ENCODE measurements at places on chromosomes 4 and X. TPM values are rescaled to one million over a fixed set of nuclear protein-coding genes. Genes with fewer than 3 reads are reported as not detected.

DNA sequence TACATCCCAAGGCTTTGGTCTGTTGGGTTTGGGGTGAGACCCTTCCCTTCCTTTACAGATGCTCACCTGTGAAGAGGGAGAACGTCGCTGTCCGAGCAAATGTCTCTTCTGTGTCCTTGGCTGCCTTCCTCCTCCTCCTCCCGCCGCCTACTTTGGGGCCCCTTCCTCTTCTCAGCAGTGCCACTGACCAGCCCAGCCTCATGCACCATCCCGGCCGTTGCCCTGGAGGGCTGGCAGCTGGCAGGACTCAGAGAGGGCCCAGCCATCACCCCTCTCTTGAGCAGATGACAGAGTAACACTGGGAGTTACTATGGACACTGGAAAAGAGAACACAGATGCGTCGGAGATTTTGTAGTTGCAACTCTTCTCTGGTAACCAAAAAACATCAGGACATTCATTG, 68.2 kb downstream of the TRMT44 start:
- no peaks in the 10 kb centered on the region for H3K36me3 ChIP-seq
- no peak overlapping the region for H3K4me3 ChIP-seq
- peaks cover 35% of the 10 kb centered on the region for H3K4me1 ChIP-seq

DNA sequence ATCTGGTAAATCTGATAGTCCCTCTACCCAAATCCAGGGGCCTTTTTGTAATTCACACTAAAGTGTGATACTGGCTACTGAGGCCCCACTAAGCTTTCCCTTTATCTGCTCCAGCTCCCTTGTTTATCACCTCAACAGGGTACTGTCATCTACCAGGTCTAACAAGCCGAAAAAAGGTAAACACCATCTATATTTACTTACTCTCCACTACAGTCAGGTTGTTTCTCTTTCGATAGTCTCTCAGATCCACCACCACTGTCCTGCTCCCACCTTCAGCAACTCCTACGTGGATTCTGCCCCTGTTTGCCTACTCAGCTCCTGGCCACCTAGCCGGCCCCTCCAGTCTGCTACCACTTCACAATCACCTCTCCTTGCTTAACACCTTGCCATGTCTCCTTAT, 3.3 kb downstream of the ITIH6 start:
- no peak for DNase-seq
- H3K4me1 ChIP-seq, result no peaks in the 10 kb centered on the region
- H3K4me3 ChIP-seq, result no peak overlapping the region
- H3K36me3 ChIP-seq, result no peaks in the 10 kb centered on the region
- H3K27ac ChIP-seq, result no peak overlapping the region
- no peaks in the 10 kb centered on the region for H3K27me3 ChIP-seq

GRCh38 chr4:8646296-8647093, 53.9 kb downstream of the CPZ start:
- H3K27ac ChIP-seq, result no peak overlapping the region
- no peak overlapping the region for H3K4me3 ChIP-seq
- H3K4me1 ChIP-seq, result no peaks in the 10 kb centered on the region
- DNase-seq, result no peak
- H3K27me3 ChIP-seq, result peaks cover 100% of the 10 kb centered on the region

DNA sequence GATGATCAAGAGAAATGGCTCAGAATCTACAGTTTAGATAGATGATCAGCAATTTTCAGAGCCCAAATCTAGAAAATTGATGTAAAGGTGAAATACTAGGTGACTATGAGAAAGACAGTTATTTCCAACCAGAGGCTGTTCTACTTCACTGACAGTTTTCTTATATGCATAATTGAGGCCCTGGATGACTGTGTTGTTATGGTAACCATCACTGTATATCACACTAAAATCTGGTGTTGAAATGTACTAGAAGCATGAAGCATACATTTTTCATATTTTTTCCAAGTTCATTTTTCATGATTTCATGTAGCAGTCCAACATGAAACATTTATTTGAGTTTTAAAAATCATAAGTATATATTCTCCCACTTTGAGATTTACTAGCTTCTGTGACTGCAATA, 87.4 kb downstream of the ATXN3L start:
- H3K4me1 ChIP-seq, result peaks cover 8% of the 10 kb centered on the region
- no peaks in the 10 kb centered on the region for H3K36me3 ChIP-seq
- H3K27ac ChIP-seq, result no peak overlapping the region
- no peak for DNase-seq
- no peak overlapping the region for H3K4me3 ChIP-seq

- H3K4me1 ChIP-seq, result peaks cover 74% of the 10 kb centered on the region
- H3K4me3 ChIP-seq, result no peak overlapping the region
- DNase-seq, result peak; percentile 33
- H3K36me3 ChIP-seq, result no peaks in the 10 kb centered on the region
- H3K27ac ChIP-seq, result peak overlapping the region; percentile 5
These were observed 32.7 kb downstream of the ELF2 start for GRCh38 chr4:139144161-139144859.

- H3K4me3 ChIP-seq, result no peak overlapping the region
- no peaks in the 10 kb centered on the region for H3K36me3 ChIP-seq
These were observed 123.7 kb downstream of the BTC start for GRCh38 chr4:74670583-74670982.

DNA sequence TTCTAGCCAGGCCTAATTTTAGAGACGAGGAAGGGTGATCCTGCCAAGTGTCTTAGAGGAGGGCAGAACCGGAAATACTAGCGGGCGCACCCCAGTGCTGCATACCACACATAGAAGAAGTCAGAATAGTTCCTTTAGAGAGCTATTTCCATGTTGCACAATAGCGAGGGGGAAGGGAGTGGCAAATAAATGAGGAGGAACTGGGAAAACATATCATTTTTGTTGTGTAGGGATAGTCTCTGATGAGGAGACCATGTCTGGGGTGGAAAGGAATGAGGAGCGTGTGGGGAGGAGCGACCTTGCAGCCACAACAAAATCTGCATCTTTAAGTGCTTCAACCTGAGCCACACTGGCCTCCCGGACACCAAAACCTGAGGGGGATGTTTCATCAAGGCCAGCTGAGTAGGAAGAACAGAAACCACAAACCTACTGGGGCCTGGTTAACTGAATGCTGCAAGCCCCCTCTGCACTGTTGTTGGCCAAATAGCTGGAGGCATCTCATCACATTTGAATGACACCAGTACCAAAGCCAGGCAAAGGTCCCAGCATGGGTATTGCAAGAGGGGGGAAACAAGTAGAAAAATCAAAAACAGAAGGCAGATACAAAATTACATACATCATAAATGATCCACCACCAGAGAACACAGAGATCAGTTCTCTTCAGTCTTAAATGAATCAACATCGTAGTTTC, 26.7 kb upstream of the C1QTNF7 start:
- no peaks in the 10 kb centered on the region for H3K27me3 ChIP-seq
- DNase-seq, result peak; percentile 47
- H3K4me1 ChIP-seq, result peaks cover 34% of the 10 kb centered on the region
- no peaks in the 10 kb centered on the region for H3K36me3 ChIP-seq
- H3K27ac ChIP-seq, result peak overlapping the region; percentile 35

The EIF2S3 gene
- 71.0 TPM for total RNA-seq

The TMPRSS11E gene
- total RNA-seq, result not detected

The FGFBP2 gene
- total RNA-seq, result 1.2 TPM

The SUPT20HL2 gene
- total RNA-seq, result not detected

The GLRB gene
- 12.0 TPM for total RNA-seq

The XG gene
- total RNA-seq, result 0.63 TPM

The CDKL2 gene
- total RNA-seq, result 0.11 TPM

Measured in left ventricle myocardium inferior (tissue), 1 donor.